ENCODE measurements at places on chromosomes 2 and 18.

GRCh38 chr2:19337742-19338141, 20.7 kb downstream of the OSR1 start:
- DNase-seq, result no peak

GRCh38 chr2:3404349-3404894, 24.9 kb downstream of the TRAPPC12 start:
- no peak for DNase-seq

DNA sequence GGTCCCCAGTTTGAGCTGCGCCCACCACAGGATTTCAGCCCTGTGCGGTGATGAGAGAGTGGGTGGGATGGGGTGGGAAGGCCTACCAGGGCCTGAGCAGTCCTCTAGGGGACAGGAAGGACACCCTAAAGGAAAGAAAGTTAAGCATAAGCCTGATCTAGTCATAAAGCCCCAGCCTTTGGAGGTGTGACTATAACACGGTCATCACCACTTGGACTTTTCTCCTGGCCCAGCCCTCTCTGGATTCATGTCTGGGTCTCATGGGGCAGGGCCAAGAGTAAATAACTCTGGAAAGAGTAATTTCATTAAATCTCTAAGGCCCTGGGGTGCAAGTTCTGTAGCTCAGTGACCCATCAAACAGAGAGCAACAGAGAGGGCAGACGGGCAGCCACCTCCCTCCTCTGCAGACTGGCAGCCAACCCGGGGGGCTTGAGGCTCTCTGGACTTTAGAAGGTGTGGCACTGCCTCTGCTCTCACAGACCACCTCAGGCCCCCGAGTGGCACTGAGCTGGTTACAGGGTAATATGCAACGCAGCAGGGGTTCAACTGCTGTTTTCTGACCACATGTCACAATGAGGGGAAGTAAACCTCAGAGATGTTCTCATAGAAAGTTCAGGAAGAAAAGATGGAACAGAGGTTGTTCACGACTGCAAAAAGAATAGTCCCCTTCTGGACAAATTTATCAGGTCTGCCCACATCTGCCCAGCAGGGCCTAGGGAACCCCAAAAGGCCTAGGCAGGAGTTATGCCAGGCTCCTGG, 41.5 kb downstream of the TGFA start:
- DNase-seq, result no peak

DNA sequence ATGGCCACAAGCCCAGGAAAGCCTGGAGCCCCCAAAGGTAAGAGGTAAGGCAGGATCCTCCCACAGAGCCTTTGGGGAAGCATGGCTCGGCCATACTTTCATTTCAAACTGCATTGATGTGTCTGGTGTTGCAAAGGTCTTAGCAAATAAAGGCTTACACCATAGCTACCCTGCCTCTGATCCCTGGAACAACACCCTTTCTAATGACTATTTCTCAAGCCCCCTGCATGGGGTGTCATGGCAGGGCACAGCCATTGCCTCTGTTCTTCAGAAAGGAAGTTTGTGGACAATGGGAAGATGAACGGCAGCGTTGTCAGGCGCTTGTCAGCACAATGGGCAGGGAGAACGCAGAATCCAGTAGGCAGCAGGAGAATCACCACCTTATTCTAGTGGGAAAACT, 435.0 kb upstream of the SMIM21 start:
- no peak for DNase-seq

All from activated T-helper 1 cell treated with anti-CD3 and anti-CD28 coated beads, Interleukin-2, amount 50 U/mL, for 16 hours (primary cell).